ENCODE measurements at places on chromosomes 2 and 18.
A peak's percentile ranks its signal among the peaks of the same experiment; 100 is the strongest.

DNA sequence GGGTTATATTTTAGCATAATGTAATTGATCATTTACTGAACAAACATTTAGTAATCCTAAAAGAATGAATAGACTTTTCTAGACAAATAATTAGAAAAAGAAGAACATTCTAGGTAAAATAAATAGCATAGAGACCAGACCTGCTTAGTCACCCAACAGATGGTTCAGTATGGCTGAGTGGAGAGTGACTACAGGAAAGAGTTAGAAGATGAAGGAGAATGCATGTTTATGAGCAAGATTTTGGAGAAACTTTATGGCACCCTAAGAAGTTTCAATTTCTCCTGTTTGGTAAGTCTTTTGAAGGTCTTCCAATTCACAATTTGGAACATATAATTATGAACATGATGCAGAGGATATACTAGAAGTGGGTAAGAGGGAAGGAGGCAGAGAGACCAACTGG is 32.9 kb downstream of the FAP start:
- no peak for DNase-seq

DNA sequence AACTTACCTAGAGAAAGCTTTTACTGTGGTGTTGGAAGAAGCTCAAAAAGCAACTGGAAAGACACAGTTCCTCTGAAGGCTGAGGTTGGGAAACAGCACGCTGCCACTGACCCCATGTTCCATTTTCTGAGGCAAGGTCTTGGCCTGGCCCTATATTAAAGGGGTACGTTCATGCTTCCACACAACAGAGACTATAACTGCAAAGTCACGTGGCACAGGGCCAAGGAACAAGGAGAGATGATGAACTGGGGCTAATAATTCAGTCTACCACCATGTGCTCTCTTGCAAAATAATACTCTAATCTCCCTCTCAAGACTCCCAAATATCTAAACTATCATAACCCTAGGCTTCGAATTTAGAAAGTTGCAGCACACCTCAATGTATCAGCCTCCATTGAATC is 381.6 kb downstream of the DSEL start:
- DNase-seq: no peak

DNA sequence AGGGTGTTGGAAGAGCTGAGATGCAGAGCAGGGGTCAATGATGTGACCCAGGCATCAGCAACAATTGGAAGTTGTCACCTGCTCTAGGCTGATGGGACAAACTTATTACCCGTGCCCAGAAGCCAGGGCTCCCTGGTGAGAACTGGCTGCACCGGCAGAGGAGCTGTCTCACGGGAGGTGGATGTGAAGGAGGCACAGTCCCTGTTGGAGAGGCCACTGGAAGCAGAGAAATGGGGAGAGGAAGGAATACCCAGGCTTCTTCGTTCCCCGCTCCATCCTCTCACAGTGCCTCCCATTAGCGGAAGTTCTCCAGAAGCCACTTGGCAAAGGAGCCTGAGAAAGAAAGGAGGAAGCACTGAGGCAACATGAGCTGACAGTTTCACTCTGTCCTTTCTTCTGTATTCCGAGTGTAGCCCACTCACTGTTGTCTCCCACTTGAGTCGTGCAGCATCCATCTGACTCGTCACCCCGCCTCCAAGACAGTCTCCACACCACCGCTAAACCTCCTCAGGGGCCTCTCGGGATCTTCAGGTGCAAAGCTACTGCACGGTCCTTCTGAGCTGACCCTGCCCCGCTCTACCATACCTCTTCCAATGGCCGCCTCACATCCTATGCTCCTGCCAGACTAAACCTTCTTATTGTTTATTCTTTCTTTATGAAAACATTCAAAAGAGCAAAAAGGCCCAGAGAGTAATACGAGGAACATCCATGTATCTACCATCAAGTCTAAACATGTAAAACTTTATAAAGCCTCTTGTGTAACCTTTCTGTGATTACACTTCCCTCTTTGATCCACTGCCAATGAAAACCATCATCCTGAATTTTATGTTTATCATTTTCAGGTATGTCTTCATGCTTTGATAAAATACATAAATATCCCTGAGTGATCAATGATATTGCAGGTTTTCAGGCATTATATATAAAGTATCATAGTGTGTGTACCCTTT is 19.1 kb upstream of the AFTPH start:
- no peak for DNase-seq

DNA sequence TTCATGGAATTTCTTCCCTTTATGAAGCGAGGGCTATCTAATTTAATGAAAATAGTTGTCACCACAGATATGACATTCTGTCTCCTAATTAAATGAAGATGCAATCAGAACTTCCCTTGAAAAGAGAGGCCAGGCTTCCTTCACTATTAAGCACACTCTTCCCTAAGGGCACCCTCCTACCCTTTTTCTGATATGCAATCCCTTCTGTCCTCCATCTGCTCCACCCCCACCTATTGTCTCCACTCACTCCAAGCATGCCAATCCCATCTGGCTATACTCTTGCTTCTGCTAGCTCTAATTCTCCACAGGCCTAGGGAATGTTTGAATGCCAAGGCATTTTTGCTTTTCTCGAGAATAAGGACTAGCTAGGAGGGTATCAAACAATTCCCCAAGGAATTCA is 818.4 kb upstream of the FSHR start:
- no peak for DNase-seq

DNA sequence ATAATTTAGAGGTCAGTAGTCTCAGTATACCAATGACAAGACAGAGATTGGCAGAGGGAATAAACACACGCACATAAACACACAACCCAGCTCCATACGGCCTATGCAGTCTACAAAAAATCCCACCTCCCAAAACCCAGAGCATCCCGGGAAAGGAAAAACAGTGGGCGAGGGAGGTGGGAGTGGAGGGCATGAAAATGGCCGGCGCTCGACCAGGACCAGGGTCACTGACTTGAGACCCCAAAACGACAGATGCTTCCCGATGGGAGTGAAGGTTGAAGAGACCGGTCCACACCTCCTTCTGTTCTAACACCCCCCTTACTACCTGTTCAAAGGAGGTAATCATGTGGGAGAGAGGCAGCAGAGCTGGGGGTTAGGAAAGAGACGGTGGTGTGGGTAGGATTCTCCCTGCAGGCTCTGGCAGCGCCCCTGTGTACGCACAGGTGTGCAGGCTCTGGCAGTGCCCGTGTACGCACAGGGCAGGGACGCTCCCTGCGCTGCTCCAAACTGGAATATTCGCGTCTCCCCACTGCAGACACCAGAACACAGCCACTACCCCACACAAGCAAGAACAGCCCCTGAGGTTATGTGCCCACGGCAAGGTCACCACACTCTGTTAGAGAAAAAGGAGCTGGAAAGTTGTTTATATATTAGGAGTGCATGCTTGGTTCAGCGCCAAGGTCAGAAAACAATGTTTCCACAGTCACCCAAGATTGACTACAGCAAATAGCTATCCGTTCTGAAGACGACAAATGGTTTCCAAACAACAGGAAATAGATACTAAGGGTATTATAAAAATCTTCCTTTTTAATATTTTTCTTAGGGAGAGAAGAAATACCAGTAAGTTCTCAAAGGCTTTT is 67.9 kb downstream of the EIPR1 start:
- no peak for DNase-seq

DNA sequence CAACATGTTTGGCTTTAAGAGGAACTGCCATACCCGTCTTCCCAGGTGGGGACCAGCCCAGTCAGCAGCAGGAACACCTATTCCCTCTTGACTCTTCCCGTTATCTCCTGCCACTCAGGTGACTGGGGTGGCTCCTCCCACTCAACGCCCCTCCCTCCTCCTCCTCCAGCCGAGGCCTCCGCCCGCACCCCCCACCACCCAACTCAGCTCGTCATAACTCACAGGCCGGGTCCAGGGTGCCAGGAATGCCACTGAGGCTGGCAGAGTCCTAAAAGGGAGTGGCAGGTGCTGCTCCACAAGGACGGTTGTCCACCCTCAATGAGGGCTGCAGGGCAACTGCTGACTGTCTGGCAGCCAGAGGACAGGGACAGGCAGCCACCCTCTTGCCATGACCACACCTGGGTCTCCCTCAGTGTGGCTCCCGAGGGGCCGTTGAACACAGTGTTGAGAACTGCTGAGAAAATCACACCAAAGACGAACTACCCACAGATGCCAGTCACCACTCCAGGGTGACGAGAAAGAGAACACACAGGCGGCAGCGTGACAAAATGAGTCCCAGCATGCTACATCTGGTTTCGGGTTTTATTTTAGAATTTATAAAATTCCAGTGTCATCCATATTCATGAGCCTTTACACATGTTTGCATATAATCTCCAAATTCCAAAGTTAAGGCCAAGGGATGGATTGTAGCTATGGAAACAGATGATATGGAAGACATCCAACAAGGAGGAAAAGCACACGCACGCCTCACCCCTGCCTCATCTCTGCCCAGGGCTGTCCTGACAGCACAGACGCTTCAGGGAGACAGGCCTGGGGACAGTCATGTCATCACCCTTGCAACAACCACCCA is 38.5 kb downstream of the ANO7 start:
- no peak for DNase-seq

DNA sequence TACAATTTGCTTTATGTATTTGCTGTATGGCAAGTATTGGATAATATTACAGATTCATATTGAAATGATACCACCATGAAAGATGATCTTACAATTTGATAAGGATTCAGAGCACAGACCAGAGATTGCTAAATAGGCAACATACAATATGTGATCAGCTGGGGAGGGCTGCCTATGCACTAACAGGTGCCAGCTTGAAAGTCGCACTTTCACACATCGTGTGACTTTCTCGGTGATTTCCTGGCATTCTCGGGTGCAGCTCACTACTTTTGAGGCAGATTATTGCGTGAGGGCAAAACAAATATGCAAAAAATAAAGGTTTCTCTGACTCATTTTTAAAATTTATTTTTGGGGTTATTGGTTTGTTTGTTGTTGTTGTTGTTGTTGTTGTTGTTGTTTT is 36.0 kb downstream of the RBMS1 start:
- no peak for DNase-seq

DNA sequence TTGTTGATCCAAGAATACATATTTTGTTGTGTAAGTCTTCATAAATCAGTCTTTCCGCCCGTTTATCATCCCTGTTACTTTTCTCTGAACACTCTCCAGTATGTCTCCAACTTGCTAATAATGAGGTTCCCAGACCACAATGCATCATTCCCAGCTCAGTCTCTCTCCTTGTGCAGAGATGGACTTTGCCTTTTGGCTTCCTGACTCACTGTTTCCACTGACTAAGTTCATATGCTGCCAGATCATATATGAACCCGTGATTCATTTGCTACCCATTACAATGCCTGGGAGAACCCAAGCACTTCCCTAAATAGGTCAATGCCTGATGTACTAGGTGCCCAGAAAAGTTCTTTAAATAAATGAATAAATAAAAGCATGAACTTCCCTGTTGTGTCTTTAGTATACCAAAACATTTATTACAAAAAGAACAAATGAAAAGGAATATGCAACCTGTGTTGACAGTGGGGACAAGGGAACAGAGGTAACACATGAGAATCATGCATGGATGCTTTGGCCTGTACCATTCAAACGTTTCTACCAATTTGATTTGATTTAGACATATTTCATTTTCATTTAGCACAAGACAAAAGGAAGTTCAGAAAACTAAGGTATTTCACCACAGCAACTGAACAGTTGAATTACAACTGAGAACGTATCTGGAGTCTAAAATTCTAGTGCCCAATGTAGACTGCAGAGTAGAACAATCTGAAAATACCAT is 215.4 kb upstream of the HNRNPA3 start:
- no peak for DNase-seq

GRCh38 chr2:67389788-67390187 is 7.3 kb upstream of the ETAA1 start:
- DNase-seq: no peak

DNA sequence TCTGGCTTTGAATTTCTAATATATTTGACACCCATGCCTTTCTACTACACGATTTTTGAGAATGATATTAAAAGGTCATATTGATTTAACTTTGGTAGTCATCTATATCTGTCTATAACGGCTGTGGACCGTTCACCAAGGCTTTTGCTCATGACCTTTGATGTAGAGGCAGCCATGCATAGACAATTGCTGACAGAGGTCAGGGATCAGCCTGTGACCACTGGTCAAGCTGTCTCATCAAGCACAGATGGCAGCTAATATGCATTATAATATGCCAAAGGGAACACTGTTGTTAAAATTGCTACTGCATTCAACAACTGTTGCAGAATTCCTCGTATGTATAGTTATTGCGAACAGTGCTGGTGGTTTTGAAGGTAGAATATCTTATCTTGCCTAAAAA is 323.9 kb upstream of the DSEL start:
- DNase-seq: no peak

GRCh38 chr18:56637711-56638231 is 621 bp downstream of the TXNL1 start:
- DNase-seq: peak; percentile 7

DNA sequence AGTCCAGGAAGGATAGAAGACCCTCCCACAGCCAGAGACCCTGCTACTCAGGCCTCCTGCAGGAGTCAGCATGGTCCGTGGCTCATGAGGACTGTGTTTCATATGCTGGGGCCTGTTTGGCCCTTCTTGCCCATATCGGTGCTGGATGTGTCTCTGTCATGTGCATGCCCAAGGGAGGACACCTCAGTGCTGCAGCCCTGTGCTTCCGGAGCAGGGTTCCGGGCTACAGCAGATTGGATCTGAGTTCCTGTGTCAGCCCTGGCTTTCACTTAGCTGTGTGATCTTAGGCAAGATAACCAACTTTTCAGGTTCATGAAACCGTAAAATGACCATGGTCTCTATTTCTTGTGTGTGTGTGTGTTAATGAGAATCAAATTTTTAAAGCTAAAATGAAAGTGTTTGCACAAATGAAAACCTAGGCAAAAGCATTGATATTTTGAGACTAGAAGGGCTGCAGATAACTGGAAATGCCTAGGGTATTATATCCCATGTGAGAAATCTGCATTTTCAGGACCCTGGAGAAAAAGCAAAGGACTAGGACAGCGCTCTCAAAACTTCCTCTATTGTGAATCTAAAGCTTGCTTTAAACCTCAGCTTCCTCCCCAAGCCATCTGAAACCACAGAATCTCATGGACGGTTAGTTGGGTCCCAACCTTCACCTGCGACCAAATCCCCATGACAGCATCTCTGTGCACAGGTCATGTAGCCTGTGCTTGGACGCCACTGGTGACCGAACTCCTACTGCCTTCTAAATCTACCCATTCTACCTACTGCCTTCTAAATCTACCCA is 58.8 kb upstream of the CAPN13 start:
- DNase-seq: no peak

Measured in stimulated activated CD8-positive, alpha-beta memory T cell treated with anti-CD3 and anti-CD28 coated beads, Interleukin-2, amount 100 ng/mL, for 1 hour (primary cell).